ENCODE measurements at places on chromosomes 6 and 20.

- DNase-seq: no peak
Observed at GRCh38 chr6:111458670-111459232, 24.3 kb downstream of the REV3L start.

DNA sequence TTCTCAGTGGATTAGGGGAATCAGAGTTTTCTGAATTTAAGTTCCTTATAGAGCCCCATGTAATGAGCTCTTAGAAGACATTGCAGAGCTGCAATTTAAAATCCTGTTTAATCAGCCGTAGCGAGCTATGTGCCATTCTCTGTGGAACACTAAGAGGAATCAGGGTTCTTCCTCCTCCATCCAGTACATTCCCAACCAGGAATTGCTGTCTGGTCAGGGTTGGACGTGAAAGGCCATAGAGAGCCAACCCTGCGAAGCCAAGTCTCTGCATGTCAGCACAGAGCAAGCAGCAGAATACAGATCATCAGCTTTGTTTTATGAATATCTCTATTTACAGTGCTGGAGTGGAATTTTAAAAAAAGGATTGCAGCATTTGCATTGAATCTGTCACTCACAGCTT lies 366.0 kb downstream of the LAMA2 start:
- DNase-seq: no peak

DNA sequence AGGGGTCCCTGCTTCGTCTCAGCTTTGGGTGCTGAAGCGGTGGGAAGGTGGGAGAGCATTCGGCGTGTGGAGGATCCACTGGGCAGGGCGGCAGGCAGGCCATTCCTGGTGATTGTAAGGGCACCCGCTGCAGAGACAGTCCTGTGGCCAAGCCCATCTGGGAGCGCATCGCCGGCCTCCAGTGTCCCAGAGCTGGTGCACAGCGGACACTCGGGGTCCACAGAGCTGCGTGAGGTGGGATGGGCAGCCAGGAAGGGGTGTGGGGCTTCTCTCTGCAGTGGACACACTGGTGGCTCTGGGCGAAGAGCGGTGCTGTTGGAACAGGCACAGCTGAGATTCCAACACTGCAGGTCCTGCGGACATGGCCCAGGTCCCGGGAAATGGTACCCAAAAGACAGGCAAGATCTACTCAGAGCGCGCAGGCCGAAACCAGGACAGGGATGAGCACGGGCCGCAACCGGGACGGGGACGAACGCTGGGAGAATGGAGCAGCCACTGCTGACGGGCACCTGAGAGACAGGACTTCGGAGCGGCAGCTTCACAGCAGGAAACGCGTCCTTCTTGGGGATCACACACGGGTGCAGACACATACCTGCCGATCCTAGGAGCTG lies 188.2 kb downstream of the ERMARD start:
- DNase-seq: no peak

GRCh38 chr20:37994512-37994911 lies 38.7 kb downstream of the TTI1 start:
- DNase-seq: peak; percentile 89

GRCh38 chr6:93242049-93242448 lies 177.3 kb downstream of the EPHA7 start:
- no peak for DNase-seq

DNA sequence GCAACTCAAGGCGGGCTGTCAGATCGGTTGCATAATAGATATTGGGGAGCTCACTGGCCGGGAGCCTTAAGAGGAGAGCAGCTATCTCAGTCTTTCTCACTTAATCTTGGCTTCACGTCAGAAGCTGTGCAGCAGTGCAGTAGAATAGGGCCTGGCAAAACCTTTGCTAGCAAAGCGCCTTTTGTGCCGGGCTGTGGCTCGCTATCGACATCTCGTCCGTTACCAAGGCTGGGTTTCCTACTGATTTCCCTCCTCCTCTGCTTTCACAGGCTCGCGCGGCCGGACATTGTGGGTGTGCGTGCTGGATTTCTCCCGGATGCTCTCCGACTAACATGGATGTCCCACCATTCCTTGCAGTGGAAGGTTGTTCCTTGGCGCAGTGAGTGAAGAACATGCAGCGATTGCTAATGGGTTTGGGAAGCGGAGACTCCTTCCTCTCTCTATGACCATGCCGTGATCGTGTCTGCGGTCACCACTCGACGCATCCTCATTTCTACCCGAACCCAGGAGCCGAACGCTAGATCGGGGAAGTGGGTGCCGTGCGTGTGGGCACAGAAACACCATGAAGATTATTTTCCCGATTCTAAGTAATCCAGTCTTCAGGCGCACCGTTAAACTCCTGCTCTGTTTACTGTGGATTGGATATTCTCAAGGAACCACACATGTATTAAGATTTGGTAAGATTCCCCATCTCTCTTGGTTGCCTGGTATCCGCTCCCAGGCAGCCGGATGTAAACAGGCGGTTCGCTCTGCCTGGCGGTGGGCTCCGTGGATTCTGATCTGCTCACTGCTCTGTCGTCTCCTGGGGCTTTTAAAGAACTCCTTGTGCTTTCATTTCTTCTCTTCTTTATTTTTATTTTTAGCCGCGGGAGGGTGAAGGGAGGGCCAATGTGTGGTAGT lies 5.5 kb downstream of the GRIK2 start:
- peak; percentile 19 for DNase-seq

DNA sequence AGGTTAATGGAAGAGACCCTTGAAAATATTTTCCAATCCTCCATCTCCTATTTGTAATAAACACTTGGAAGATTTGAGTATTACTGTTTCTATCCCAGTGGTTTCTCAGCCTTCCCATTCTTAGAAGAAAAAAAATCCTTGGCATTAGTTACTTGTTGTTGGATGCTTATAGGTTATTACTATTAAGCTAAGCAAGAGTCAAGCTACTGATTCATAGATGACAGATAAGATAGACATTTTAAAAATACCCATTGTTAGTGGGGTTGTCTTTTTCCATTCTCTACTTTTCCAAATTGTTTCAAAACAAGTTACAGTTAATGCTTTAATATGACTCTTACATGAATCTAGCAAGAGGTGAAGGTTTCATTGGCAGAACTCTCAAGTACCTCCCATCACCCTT lies 158.5 kb downstream of the HIVEP2 start:
- DNase-seq: peak; percentile 33

GRCh38 chr20:60172346-60172984 lies 214.2 kb downstream of the CDH26 start:
- DNase-seq: no peak

DNA sequence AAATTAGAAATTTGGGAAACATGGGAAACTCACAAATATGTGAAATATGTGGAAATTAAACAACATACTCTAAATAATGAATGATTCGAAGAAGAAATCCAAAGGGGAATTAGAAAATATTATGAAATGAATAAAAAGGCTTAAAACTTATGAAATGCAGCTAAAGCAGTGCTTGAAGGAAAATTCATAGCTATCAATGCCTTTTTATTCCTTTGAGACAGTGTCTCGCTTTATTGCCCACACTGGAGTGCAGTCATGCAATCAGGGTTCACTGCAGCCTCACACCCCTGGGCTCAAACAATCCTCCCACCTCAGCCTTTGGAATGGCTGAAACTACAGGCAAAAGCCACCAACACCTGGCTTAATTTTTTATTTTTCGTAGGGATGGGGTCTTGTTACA lies 7.9 kb upstream of the TGIF2 start:
- no peak for DNase-seq

- DNase-seq: no peak
Observed at GRCh38 chr6:3383525-3383924, 73.3 kb downstream of the SLC22A23 start.
